ENCODE measurements at places on chromosomes 3 and 15.

DNA sequence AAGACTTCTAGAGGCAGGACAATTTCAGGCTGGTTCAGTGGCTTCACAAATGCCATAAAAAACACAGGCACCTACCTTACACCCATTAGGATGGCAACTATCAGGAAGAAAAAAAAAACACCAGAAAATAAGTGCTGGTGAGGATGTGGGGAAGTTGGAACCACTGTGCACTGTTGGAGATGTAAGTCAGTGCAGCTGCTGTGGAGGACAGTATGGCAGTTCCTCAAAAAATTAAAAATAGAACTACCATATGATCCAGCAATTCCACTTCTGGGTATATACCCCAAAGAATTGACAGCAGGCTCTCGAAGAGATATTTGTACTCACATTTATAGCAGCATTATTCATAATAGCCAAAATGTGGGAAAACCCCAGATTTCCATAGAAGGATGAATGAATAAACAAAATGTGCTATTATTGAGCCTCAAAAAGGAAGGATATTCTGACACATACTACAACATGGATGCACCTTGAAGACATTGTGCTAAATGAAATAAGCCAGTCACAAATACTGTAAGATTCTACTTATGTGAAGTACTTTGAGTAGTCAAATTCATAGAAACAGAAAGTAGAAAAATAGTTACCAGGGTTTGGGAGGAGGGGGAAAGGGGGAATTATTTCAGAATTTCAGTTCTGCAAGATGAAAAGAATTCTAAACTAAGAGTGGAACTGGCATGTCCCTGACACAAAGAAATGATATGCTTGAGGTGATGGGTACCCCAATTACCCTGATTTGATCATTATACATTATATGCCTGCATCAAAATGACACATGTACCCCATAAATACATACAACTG is 40.9 kb downstream of the NR1D2 start:
- DNase-seq, result no peak

DNA sequence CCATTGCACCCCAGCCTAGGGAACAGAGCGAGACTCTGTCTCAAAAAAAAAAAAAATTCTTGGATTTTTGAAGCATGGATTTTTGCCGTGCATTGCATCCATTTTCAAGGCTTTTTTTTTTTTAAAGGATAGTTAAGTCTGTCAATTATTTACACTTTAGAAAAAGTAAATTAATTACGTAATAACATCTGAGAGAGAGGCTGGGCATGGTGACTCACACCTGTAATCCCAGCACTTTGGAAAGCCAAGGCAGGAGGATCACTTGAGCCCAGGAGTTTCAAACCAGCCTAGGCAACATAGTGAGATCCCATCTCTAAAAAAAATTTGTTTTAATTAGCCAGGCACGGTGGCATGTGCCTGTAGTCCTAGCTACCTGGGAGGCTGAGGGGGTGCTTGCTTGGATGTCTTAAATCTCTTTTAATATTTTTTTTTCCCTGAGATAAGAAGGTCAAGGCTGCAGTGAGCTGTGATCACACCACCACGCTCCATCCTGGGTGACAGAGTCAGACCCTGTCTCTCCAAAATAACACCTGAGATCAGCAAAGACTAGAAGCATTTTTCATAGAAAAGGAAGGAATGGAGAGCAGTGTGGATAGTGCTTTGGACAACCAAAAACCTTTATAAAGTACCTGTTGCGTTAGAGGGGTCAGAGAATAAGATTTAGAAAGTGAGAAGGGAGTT is 6.8 kb upstream of the SENP7 start:
- DNase-seq, result no peak

DNA sequence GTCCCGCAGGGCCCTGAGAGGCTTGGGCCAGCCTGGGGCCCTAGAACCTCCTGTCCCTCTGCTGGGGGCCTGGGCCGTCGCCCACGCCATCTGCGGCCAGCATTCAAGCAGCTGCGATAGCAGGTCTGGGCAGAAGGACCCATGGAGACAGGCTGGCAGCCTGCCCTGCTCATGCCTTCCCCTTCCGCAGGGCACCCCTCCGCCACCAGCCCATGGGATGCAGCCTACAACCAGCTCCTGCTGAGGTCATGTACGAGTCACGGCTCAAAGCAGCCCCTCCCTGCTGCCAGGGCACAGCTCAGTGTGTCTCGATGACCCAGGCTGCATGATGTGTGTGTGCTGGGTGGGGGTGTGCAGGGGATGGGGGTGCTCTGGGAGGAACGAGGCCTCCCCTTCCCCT is 27.8 kb downstream of the DUSP7 start:
- DNase-seq, result no peak

- DNase-seq, result peak; percentile 48
These were observed 1.1 kb downstream of the TFG start for GRCh38 chr3:100710261-100710968.

GRCh38 chr3:53493595-53493962 is 832 bp upstream of the CACNA1D start:
- DNase-seq, result no peak

- no peak for DNase-seq
These were observed 32.1 kb downstream of the CD200 start for GRCh38 chr3:112365035-112365434.

DNA sequence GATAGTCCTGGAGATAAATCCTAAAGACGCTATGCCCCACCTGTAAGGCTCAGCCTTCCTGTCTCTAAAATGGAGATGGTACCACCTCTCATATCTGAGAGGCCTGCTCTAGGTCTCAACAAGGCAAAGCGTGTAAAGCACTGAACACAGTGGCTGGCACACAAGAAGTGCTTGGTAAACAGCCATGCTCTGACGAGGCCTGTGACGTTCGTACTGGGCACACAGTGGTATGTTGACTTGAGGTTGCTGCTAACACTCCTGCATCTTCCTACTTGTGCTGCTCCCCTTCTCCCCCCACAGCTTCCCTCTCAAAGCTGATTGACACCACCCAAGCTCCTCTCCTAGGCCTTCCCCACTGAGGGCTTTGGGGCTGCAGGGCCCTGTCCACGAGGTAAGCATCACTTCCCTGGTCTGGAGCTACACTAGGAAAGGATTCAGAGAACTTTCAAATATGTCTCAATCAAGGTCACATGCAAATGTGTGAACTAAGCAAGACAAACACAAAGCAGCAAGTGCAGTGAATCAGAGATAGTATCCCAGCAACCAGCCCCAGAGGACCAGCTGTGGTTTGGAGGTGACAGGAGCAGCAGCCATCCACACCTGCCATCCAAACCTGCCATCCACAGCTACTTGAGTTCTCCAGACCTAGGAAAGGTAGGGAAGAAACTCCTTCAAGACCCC is 177.5 kb downstream of the STT3B start:
- no peak for DNase-seq

GRCh38 chr3:45123030-45123429 is 23.1 kb downstream of the CDCP1 start:
- no peak for DNase-seq

GRCh38 chr3:182450942-182451787 is 342.1 kb upstream of the ATP11B start:
- DNase-seq, result no peak

GRCh38 chr15:72464251-72464650 is 9.9 kb upstream of the ARIH1 start:
- no peak for DNase-seq

- DNase-seq, result no peak
These were observed 182.8 kb downstream of the TLE3 start for GRCh38 chr15:69914960-69915359.

- no peak for DNase-seq
These were observed 70.7 kb downstream of the XXYLT1 start for GRCh38 chr3:195200010-195200822.

DNA sequence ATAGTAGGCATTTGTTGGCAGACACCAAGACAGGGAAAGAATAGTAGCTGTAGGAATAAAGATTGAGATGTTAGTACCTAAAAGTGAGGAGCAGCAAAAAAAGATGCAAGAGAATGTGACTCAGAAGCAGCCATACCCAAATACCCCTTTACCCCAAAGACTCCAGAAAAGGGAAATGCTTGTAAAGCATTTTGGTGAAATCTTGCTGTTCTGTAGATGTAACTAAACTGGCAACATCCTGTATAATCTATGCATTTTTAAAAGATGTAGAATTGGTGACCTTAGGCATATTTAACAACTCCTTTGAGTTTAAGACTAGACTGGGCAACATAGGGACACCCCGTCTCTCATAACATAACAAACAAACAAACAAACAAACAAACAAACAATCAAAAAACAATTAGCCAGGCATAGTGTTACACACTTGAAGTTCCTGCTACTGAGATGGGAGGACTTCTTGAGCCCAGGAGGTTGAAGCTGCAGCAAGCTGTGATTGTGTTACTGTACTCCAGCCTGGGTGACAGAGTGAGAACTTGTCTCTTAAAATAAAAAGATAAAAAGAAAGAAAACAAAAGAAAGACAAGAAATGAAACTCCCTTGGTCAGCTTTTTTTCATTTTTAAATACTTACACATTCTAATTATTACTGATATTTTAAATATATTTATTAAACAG is 361.5 kb upstream of the KCNH8 start:
- DNase-seq, result no peak

- DNase-seq, result no peak
These were observed 334.1 kb downstream of the RBMS3 start for GRCh38 chr3:29614954-29615353.

DNA sequence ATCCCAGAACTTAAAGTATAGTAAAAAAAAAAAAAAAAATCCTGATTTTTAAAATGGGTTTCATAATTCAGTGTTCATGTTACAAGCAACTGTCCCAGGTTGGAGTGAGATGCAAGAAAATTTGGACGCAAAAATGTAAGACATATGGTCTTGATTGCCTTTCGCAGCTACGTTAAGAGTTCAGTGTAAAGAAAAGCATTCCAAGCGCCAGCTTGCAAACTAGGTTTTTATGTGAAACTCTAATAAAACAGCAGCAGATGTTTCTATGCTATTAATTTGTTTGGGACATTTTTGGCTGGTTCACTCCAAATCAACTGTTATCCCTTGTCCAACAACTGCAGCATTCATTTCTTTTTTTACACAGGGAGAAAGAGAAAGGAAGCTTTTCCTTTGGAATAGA is 957.8 kb downstream of the ROBO1 start:
- no peak for DNase-seq

DNA sequence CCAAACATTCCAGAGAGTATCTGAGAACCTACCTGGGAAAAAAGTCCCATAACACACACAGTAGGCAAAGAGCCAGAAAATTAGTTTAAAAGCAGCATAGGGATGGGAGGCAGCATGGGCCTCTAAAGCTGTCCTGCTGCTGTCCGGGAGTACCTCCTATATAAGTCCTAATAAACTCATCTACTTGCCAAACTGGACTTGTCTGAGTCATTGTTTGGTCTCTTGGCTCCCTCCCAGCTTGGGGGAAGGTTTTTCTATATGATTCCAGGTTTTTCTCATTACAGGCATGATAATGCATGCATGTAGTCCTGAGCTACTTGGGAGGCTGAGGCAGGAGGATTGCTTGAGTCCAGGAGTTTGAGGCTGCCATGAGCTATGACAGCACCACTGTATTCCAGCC is 17.5 kb upstream of the HACD2 start:
- no peak for DNase-seq

DNA sequence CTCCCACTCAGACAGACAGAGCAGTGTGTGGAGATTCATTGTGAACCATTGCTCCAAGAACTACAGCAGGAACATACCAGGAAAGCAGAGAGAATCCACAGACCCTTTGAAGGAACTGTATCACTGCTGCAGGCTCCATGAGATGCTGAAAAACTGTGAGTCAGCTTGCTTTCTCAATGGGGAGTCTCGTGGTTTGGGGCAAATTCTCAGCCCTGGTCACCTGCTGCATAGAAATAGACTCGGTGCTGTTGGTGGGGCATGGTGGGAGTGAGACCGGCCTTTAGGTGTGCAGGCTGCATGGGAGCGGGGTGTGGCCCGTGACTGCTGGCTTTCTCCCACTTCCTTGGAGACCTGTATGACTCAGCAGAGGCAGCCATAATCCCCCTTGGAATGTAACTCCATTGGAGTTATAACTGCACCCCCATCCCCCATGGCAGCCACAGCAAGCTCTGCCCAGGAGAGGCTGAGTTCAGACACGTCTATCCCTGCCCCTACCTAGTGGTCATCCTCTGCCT is 35.6 kb downstream of the ALCAM start:
- no peak for DNase-seq

GRCh38 chr15:29682781-29683180 is 139.5 kb downstream of the TJP1 start:
- no peak for DNase-seq

- DNase-seq, result no peak
These were observed 201.0 kb upstream of the BCL6 start for GRCh38 chr3:187946163-187946691.

DNA sequence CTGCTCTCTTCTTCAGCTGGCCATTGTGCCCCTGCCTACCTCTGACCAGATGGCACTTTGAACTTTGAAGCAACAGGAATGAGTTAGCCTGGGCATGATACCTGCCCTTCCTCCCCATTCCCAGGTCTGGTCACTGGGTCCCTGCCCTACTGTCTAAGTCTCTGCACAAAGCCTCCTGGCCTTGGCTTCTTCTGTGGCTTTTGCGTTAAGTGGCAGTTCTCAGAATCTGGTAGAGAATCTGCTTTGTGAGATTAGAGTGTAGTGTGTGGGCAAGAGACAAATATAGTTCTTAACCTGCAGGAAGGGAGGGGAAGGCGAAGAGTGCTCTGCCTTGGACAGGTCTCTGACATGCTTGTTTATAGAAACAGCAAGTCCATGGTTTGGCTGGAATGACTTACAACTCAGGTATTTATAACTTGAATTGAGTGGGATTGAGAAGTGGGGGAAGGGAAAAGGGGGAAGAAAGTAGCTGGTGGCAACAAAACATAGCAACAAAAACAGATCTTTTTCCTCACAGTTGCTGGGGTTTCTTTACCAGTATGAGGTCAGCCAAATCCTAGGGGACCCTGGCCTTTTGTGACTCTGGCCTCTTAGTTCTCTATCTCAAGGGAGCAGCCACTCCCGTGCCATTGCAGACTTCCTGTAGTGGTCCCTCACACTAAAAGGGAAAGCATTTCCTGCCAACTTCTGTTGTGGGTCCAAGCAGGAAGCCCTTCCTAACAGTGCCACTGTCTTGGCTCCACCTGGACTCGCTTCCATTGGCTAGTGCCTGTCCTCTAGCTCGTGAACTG is 16.7 kb downstream of the MAPKBP1 start:
- DNase-seq, result no peak

GRCh38 chr3:173410436-173410835 is 12.9 kb downstream of the NLGN1 start:
- no peak for DNase-seq

Measured in central memory CD4-positive, alpha-beta T cell (primary cell).